ENCODE measurements at places on chromosomes 1 and 21. TPM values are rescaled to one million over a fixed set of nuclear protein-coding genes. Genes with fewer than 3 reads are reported as not detected.

GRCh38 chr21:36790616-36791015 lies 91.7 kb downstream of the SIM2 start:
- peak; percentile 30 for DNase-seq

- DNase-seq, result no peak
These were observed 12.1 kb downstream of the SSBP3 start for GRCh38 chr1:54394104-54394503.

DNA sequence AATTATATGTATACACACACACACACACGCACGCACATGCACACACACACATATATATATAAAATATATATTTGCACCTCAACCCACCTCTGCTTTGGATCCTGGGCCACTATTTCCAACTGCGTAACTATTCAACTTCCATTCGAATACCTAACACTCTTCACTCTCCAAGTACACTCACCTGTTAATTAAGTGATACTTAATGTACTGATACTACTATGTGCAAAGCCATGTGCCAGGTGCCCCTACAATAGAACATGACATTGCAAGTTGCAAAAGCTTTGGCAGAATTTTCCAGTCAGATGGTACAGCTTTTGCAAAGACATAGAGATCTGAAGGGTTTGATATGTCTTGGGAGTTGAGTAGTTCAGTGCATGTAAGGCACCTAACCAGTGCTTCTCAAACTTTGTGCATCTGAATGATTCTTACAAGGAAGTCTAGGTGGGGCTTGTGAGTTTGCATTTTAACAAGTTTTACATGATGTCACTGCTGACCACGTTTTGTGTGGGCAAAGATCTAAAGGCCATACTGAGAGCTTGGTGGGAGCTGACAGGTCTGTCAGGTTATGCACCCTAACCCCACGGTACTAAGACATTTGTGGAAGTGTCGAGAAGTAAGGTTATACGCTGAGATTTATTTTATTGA lies 7.2 kb downstream of the CXADR start:
- DNase-seq, result no peak

GRCh38 chr1:38337711-38338110 lies 291.1 kb upstream of the POU3F1 start:
- DNase-seq, result no peak

GRCh38 chr1:23588749-23589548 lies 29.6 kb upstream of the ID3 start:
- DNase-seq, result no peak

GRCh38 chr1:96596226-96596922 lies 125.2 kb upstream of the PTBP2 start:
- DNase-seq, result peak; percentile 12

DNA sequence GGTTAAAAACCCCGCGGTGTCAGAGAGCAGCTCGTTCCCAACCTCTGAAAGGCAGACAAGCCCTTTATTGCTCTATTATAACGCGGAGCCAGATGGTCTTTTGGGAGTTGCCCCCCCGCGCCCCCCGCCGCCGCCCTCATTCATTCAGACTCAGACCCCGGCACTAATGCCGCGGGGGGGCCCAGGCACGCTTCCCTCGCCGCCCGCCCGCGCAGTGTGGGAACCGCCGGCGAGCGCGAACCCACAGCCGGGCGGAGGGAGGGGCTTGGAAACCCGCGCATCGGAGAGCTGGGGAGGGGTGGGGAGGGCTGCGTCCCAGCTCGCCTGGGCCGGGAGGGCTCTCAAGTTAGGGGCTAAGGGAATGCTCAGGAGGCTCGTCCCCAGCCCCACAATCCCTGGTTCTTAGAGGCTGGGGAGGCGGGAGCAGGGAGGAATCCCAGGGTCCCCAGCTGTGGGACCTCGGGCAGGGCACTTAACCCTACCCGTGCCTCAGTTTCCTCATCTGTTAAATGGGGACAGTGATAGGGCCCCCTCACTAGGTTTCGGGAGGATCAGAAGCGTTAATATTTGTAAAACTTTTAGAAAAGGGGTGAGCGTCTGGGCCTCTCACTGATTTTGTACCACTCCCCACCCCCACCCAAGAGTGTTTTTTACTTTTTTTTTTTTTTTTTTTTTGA lies 10.9 kb upstream of the HES5 start:
- DNase-seq, result peak; percentile 69

- peak; percentile 25 for DNase-seq
These were observed 14.9 kb downstream of the MAP3K7CL start for GRCh38 chr21:29145354-29145782.

DNA sequence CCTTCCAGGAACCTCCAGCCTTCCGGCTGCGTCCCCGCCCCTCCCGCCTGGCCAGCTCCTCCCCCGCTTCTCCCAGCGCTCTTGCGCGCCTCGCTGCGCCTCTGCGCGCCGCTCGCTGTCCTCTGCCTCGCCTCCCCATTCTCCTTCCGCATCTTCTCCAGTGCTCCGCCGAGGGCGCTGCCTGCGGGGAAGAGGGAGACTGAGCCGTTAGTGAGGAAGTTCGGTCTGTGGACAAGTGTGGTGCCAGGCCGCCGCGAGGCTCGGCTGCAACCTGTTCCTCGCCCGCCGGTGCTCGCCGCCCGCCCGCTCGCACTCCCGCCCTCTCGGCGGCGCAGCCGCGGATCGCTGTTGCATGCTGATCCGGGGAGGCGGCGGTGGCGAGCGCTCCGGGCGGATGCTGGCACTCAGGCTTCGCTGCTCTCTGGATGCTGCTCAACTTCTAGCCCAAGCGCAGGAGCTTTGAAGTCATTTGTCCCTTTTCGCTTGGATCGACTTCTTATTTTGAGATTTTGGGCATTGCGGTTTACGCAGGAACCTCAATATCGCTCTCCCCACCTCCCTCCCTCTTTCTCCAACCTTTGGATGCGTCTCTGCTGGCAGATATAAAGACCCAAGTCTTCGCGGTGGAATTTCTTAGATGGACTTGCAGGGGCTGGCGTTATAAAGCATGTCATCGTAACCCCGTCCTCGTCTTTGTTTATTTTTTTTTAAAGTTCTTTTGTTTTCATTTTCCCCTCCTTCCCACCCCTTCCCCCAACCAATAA lies 614 bp upstream of the CACNA1E start:
- no peak for DNase-seq

GRCh38 chr1:114302821-114303220 lies 149.2 kb upstream of the SYT6 start:
- no peak for DNase-seq

DNA sequence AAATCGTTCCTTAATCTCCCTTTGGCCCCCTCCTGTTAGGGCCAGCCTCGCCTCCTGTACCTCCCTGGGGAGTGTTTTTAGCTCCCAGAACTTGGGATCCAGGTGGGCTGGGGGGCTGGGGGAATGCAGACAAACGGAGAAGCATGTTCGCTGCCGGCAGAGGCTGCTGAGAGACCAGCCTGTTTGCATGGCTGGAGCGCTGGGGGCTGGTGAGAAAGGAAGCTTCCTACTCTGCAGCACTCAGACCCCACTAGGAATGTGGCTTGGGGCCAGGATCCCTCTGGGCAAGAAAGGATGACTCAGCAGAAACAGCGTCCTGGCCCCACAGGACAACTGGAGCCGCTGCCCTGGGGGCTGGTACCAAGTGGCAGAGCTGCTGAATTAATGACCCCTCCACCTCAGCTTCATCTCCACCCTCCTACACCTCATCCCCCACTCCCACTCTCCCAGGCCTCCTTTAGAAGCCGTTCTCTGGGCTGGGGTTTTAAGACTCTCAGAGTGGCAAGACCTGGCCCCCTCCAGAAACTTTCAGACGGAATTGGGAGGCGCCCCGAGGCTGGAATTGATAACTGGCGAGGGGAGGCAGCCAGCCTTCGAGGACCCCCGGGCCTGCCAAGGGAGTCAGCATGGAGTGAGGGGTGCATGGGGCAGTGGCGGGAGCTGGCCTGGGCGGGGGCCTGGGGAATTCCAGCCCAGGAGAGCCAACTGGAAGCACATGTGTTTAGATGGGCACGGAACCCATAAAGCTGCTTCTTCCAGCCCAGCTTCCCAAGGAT lies 28.5 kb upstream of the EPS8L3 start:
- peak; percentile 77 for DNase-seq

DNA sequence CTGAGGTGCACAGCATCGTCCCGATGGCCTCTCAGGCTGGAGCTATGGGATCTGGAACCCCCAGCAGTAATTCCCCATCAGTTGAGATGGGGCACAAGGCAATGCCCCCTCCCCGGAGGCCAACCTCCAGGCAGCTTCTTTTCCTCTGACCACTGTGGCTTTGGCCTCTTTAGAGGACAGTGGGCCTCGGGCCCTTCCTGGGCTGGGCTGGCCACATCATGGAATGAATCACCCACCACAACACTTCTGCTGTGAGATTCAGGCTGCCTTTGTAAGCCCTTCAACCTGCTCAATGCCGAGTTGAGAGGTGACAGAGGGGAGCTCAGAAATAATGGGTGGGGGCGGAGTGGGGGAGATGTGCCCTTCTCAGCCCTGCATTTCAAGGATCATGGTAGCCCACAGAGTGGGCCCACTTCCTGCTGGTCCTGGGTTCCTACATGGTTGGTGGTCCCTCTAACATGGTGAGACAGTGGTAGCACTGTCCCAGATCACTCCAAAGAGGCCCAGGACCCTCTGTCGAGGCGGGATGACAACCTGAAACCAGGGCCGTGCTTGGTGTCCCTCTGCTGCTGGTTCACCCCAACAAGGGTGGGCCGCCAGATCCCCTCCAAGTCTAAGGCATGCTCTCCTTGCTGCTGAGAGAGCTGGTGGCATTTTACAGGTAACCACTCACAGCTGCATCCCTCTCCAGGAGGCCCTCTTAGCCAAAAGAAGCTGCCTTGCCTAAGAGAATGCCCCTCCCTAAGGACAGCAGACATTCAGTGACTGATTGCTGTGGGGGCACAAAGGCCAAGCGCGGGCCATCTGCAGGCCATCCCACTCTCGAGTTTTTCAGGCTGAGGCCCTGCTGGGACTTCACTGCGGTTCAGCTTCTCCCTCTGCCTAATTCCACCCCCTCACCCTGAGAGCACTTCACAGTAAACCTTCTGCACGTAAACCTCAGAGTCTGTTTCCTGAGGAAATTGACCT lies 29.7 kb upstream of the EVA1B start:
- no peak for DNase-seq

DNA sequence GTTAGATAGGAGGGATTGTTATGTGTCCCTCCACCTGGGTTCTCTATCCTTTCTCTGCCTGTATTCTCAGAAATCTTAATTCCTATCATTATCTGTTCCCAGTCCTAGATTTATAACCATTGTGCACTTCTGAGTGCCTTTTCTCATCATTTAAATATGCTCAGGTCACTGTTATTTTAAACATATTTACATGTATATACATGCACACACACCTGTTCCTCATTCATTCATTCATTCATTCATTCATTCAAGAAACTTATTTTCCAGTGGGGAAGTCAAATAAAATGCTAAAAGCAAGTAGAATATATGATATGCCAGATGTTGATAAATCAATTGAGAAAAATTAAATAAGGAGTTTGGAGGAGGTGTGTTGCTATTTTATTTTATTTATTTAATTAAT lies 110.3 kb downstream of the NEK7 start:
- no peak for DNase-seq

GRCh38 chr1:62989497-62989896 lies 205.6 kb downstream of the ATG4C start:
- no peak for DNase-seq

GRCh38 chr1:113429461-113430153 lies 39.3 kb downstream of the MAGI3 start:
- DNase-seq, result no peak

- DNase-seq, result no peak
These were observed 152.8 kb upstream of the ZRANB2 start for GRCh38 chr1:71233645-71234044.

GRCh38 chr21:20902511-20902910 lies 95.7 kb upstream of the NCAM2 start:
- DNase-seq, result no peak

DNA sequence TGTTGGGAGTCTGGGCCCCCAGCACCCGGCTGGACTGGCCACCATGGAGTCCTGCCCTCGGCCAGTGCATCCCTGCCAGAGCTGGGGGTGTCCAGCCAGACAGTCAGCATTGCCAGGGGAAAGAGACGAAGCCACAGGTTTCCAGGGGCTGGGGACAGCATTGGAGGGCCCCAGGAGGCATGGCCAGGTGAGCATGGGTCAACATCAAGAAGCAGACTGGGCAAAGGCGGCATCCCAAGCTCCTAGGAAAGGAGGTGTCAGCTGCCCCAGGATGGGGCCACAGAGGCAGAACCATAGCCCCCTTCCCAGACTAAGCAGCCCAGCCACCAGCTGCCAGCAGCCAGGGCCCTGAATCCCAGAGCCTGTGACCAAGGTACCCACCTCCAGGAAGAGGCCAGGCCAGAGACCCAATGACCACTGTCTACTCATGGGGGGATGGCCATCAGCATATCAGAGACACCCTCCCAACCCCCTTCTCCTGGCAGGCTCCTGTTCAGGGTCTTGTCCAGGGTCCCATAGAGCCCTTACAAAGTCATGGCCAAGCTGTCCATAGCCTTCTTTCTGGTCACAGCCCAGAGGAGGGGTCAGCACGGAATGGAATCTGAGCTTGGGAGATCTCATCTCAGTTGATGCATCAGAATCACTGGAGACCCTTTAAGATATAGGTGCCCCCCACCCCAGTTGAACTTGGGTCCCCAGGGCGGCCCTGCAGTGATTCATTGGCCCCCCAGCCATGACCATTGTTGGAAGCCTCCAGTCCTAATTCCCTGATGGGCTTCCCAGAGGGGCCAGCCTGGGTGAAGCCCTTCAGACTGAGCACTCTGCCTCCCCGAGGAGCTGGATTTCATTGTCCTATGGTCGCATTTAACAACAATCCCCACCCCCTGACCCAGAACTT lies 32.5 kb downstream of the WNT3A start:
- DNase-seq, result no peak

GRCh38 chr1:81582467-81582986 lies 218.2 kb upstream of the ADGRL2 start:
- DNase-seq, result no peak

DNA sequence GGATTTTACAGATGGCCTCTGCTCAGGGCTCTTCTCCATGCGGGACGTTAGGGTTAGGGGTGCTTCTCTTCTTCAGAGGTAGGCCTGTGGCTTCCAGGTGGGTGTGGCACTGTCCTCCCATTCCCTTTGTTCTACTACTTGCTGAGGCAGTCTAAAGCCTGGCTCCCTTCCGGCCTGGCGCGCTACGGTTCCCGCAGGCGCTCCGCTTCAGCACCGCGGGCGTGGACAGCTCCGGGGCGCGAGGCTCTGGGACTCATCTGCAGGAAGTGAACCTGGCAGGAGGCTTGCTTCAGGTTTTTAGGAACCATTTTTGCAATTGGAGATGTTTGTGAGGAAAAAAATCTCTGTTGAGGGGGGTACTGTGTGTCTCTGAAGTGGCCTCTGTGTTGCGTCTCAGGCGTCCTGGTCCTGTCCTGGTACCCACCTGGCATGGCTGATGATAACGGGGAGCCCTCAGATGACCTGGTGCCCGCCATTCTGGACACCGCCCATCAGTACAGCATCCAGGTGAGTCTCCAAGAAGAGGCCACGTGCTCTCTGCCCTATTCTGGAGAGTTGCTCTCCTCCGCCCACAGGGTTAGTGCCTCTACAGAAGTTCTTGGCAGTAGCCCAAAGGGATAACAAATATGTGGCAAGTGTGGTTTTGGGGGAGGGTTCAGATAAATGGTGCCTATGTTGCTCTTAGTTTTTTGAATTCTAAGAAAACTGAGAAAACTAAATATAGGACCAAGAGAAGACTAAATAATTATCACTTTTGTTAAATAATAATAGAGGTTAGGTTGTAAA lies 1.9 kb downstream of the MANEAL start:
- DNase-seq, result peak; percentile 60

- DNase-seq, result no peak
These were observed 3.9 kb downstream of the NIT1 start for GRCh38 chr1:161121834-161122233.

The PROK1 gene
- 0.30 TPM for total RNA-seq

The RCAN3 gene
- 9.1 TPM for total RNA-seq

The MCOLN3 gene
- 0.77 TPM for total RNA-seq

The CFAP74 gene
- 4.1 TPM for total RNA-seq

The LIPI gene
- total RNA-seq, result not detected

The SLC44A3 gene
- total RNA-seq, result 8.3 TPM

The STYXL2 gene
- total RNA-seq, result 0.94 TPM

The RGL1 gene
- 53.4 TPM for total RNA-seq

The CYP4A22 gene
- total RNA-seq, result not detected

The NFASC gene
- total RNA-seq, result 88.2 TPM
